ENCODE measurements at places on chromosomes 13 and 19. TPM values are rescaled to one million over a fixed set of nuclear protein-coding genes. Genes with fewer than 3 reads are reported as not detected.

GIPC3 gene
- 0.33 TPM for total RNA-seq

PABPC3 gene
- total RNA-seq, result 0.08 TPM

TMEM59L gene
- 2.2 TPM for total RNA-seq

PHLDB3 gene
- total RNA-seq, result 11.4 TPM

CYP4F8 gene
- total RNA-seq, result not detected

OVOL3 gene
- not detected for total RNA-seq

ATP8B3 gene
- total RNA-seq, result 3.3 TPM

ANGPTL8 gene
- not detected for total RNA-seq

NXNL1 gene
- not detected for total RNA-seq

LENG9 gene
- 4.9 TPM for total RNA-seq

ALOX5AP gene
- not detected for total RNA-seq

SBSN gene
- 4.1 TPM for total RNA-seq

ZGLP1 gene
- total RNA-seq, result 0.63 TPM

LILRB3 gene
- not detected for total RNA-seq

CABP5 gene
- total RNA-seq, result not detected

CRX gene
- total RNA-seq, result not detected

NALCN gene
- 3.1 TPM for total RNA-seq

CEACAM21 gene
- total RNA-seq, result not detected

CACNA1A gene
- 42.8 TPM for total RNA-seq

KLHL1 gene
- total RNA-seq, result not detected

MCF2L gene
- 8.0 TPM for total RNA-seq

NRTN gene
- not detected for total RNA-seq

POLD1 gene
- 8.8 TPM for total RNA-seq

KIR2DL1 gene
- not detected for total RNA-seq

DCLK1 gene
- 80.0 TPM for total RNA-seq

ZNF575 gene
- total RNA-seq, result 0.63 TPM

PDE4A gene
- total RNA-seq, result 7.0 TPM

REEP6 gene
- total RNA-seq, result 2.8 TPM

ALDH16A1 gene
- total RNA-seq, result 25.0 TPM

CLEC17A gene
- 0.09 TPM for total RNA-seq

IL12RB1 gene
- total RNA-seq, result not detected

LHB gene
- not detected for total RNA-seq

THAP8 gene
- total RNA-seq, result 4.1 TPM

CARS2 gene
- total RNA-seq, result 26.2 TPM

POU4F1 gene
- total RNA-seq, result not detected

PLIN5 gene
- not detected for total RNA-seq

ADAMTSL5 gene
- total RNA-seq, result 1.2 TPM

FFAR1 gene
- total RNA-seq, result not detected

PROZ gene
- not detected for total RNA-seq

CIC gene
- total RNA-seq, result 35.3 TPM

SBNO2 gene
- 41.2 TPM for total RNA-seq

IRGC gene
- total RNA-seq, result not detected

Data from fibroblast of the aortic adventitia (primary cell).